Sigmoid colon (tissue), 7 donors: ENCODE measurements at places on chromosomes 1 and 21. TPM values are rescaled to one million over a fixed set of nuclear protein-coding genes. Genes with fewer than 3 reads are reported as not detected.

GRCh38 chr1:38265293-38266196 is 219.0 kb upstream of the POU3F1 start:
- DNase-seq: no peak

GRCh38 chr1:94463765-94464330 is 45.7 kb downstream of the ABCD3 start:
- no peak for DNase-seq

DNA sequence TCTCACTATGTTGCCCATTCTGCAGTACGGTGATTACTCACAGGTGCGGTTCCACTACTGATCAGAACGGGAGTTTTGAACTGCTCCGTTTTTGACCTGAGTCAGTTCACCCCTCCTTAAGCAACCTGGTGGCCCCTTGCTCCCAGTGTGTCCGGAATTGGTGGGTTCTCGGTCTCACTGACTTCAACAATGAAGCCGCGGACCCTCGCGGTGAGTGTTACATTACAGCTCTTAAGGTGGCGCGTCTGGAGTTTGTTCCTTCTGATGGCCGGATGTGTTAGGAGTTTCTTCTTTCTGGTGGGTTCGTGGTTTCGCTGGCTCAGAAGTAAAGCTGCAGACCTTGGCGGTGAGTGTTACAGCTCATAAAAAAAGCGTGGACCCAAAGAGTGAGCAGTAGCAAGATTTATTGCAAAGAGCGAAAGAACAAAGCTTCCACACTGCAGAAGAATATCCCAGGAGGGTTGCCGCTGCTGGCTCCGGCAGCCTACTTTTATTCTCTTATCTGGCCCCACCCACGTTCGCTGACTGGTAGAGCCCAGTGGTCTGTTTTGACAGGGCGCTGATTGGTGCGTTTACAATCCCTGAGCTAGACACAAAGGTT is 17.6 kb upstream of the PARP1 start:
- DNase-seq: no peak

- DNase-seq: no peak
Observed at GRCh38 chr1:18256282-18257235, 149.0 kb downstream of the IGSF21 start.

DNA sequence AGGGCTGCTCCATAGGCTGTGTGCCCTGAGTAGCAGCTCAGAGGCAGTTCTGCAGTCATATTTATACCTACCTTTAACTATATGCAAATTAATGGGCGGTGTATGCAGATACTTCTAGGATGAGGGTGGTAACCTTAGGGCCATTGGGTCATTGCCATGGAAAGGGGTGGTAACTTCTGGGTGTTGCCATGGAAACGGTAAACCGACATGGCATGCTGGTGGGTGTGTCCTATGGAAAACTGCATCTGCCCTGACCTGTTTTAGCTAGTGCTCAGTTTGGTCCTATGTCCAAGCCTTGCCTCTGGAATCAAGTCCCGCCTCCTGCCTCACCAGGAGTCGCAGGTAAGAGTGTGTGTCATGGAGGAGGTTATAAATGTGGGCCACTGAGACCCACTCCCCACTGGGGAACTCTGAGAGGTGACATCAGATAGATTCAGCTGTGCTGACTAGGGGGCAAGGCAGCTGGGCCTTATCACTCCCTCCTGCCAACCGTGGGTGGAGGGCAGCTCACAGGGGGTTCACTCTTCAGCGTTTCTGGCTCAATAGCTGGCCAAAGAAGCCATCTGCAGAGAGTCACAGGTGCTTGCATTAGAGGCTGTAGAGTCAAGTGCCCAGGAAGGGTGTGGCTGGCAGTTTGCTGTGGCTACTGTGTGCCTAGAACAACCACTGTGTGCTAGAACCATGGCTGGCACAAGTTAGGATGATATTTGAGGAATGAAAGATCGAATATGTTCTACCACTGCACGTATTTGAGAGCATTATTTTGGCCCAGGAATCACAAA is 19.0 kb downstream of the BACE2 start:
- no peak for DNase-seq

DNA sequence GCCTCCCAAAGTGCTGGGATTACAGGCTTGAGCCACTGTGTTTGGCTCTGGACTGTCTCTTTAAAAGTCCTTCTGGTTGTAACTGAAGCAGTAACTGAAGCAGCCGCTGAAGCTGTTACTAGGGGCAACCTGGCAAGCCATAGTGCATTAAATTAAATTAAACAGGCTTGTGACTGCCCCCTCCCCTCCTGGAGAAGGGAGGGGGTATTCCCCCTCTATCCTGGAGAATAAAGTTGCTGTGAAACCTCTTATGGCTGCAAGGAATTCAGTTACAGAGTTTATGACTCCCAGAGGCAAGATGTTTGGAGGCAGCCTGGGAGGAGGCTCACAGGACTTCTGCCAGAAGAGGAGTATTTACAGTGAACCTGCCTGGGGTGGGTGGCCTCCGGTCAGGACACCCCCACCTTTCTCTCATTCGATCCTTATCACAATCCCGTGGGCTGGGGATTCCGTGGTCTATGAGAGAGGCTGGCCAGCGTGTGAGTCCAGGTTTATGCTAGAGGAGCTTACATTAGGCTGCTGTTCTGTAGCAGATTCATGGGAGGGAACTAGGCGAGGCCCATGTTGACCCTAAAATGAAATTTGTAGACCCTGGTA is 8.3 kb downstream of the TTC22 start:
- DNase-seq: peak; percentile 89

DNA sequence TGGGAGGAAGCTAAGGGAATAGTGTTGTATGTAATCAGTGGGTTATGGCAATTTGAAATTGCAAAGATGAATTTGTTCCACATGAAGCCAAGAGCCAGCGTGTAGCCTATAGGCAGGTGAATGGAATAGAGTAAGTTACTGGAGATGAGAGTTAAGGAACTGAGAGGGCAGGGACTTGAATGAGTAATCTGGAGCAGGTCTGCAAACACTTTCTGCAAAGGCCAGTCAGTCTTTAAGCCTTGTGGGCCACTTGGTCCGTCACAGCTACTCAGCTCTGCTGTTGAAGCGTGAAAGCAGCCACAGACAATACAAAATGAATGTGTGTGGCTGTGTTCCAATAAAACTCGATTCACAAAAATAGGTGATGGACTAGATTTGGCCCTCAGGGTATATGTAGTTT is 29.2 kb downstream of the SZT2 start:
- no peak for DNase-seq

The GPR52 gene
- total RNA-seq: 1.5 TPM

The OLIG2 gene
- total RNA-seq: not detected

The PRAMEF2 gene
- total RNA-seq: not detected

The FNDC7 gene
- total RNA-seq: not detected
